ENCODE measurements at places on chromosomes 1 and 21. TPM values are rescaled to one million over a fixed set of nuclear protein-coding genes. Genes with fewer than 3 reads are reported as not detected.

DNA sequence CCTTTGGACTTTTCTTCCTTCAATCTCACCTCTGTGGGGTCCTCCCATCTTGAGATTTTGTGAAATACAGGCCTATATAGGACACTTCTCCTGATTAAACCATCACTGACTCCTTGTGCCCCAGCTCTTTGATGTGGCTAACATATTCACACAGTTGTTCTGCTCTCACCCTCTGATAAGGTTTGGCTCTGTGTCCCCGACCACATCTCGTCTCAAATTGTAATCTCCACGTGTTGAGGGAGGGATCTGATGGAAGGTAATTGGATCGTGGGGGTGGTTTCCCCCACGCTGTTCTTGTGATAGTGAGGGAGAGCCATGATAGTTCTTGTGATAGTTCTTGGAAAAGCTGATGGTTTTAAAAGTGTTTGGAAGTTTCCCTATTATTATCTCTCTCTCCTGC lies 19.7 kb downstream of the LRRC7 start:
- no peak for DNase-seq

DNA sequence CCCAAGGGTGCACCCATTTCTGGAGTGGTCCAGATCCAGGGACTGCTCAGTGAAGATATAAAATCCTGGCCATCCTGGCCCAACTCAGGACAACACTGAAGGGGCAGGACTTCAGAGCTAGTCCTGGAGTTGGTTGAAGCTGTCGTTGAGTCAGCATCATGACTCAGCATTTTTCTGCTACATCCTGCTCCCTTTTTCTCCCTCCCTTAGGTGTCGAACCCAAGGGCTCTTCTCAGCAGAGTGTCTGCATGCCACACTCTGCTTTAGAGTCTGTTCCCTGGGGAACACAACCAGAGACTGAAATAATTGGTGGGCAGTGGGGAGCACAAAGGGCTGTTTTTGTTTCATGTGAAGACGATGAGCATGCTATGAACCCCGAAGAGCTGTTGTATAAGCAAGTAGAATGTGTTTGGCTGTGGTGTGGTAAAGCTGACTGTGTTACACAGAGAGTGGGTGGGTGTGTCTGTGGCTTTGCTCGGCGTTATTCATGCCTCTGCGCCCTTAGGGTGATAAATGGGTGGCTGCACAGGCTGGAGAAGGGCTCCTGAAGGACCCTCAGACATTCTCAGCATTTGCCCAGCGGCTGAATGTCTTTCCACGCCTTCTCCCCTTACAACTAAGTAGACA lies 167.2 kb downstream of the CYYR1 start:
- DNase-seq, result no peak

DNA sequence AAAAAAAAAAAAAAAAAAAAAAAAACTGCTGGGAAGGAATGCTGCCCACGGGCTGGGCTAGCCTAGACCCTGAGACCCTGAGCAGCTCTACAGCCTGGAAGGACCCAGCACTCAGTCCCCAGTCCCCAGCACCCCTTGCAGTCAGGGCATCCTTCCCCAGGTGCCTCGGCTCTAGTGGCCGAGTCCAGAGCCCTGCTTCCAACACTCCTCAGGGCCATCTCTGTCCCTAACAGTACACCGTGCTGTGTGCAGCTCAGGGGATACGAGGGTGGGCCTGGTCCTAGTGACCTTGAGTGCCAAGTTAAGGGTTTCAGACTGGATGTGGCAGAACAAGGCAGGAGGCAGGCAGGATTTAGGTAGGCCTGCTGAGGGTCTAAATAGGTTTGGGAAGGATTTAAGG lies 50.2 kb upstream of the LRP8 start:
- no peak for DNase-seq

DNA sequence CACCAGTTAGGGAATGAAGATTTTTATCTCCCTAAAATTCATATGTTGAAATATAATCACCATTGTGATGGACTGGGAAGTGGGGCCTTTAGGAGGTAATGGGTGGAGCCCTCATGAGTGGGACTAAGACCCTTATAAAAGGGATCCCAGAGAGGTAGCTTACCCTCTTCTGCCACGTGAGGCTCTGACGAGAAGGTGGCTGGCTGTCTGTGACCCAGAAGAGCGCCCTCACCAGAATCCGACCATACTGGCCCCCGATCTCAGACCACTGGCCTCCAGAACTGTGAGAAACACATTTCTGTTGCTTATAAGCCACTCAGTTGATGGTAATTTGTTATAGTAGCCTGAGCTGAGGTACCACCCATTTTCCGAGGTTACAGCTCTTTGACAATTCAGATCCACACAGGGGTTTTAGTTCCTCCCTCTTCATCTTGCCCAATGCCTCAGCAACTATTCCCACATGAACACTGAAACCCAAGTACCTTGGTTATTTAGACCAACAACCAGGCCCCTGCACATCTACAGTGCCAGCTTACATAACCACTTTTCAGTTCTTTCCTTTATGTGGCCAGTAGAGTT lies 27.6 kb upstream of the HUNK start:
- no peak for DNase-seq

DNA sequence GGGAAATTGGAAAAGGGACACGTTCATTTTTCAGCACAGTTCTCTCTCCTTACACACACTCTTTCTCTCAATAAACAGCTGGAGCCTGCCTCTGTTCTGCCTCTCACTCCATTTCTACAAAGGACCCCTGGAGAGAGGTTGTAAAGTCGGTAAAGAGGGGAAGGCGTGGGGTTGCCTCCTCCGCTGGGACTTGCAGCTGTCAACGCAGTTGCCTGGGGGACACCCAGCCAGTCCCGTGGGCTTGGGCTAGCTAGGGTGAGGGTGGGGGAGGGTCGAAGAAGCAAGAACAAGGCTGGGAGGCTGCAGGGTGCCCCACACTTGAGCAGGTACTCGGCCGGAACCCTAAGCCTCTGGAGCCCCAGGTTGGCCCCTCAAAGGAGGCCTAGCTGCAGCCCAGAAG lies 27.6 kb downstream of the C1orf216 start:
- DNase-seq, result no peak

DNA sequence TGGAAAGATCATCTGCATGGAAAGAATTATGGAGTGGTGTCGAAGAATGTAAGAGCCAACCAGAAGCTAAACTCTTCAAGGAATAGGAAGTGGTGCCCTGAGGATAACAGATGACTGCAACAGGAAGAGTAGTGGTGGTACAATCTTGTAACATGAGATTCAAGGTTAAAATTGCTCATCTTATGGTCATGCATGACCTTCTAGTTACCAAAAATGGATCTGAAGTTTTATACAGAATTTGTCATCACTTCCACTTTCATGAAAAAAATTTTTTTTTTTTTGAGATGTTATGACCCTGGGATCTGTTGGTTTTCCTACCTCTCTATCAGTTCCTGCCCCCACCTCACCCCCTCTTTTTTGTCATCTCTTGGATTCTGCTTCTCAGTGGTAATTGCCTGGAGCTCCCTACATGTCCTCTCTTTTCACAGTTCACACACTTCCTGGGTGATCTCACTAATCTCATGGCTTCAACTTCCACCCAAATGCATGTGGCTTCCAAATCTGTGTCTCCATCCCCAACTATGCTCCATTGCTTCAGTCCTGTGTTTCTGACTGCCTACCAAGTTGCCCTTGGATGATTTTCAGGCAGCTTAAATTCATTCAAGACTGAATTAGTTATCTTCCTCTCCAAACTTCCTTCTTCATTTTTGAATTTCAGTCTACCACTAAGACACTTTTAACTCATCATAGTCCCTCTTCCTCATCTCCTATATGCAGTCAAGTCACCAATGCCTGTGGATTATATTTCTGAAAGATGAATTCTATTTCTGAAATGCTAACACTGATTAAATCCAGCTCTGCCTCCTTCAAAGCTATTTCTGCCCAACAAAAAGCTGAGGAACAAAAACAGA lies 48.4 kb downstream of the SLAMF6 start:
- no peak for DNase-seq

DNA sequence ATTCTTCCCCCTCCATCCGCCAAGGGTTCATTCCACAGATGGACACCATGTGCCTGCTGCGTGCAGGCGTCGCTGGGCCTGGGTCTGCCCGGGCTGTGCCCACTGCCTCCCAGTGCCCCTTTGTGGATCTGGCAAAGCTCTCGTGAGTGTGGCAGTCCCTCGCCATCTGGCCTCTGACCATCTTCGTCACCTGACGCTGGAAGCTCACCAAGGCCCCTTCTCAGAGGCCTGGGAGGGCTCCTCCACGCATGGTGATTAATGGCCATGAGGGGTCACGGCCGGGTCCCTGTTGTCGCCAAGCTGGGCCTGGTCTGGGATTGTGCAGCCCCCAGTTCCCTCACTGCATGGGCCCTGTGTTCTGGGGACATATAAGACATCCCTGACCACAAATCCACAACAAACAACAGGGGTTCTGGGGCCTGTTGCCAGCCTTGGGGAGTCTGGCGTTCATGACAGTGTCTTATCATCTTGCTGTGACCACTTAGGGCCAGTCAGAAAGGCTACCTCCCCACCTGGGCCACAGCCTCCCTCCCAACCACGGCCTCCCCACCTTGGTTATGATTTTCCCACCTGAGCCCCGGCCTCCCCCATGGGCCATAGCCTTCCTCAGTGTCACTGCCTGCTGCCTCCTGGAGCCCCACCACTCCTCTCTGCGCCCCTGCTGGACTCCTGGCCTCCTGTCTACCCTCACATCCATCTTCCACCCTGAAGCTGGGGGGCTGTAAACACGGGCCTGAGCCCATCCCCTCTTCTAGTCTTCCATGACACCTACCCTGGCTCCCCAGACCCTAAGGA lies 27.9 kb downstream of the SLC45A1 start:
- DNase-seq, result no peak

GRCh38 chr1:228821252-228821651 lies 86.0 kb downstream of the RHOU start:
- DNase-seq, result no peak

DNA sequence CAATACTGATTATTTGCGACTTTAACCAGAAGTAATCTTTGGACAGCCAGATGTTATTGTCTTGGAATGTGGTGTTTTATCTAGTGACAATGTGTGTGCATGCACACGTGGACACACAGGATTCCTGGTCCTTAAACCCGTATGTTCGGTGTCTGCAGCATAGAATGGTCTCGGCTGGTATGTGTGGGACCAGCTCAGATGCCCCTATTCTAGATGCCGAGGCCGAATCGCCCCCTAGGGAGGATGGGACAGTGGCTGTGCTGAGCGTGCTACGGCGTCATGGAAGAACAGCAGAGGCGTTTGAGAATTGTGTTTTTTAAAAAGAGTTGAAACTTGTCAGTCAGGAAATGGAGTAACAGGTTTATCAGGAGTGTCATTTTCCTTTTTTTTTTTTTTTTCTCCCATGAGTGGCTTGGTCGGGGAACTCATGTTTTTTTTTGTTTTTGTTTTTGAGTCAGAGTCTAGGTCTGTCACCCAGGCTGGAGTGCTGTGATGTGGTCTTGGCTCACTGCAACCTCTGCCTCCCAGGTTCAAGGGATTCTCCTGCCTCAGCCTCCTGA lies 30.1 kb downstream of the SKI start:
- no peak for DNase-seq

GRCh38 chr1:93033029-93033428 lies 46.1 kb upstream of the MTF2 start:
- DNase-seq, result no peak

DNA sequence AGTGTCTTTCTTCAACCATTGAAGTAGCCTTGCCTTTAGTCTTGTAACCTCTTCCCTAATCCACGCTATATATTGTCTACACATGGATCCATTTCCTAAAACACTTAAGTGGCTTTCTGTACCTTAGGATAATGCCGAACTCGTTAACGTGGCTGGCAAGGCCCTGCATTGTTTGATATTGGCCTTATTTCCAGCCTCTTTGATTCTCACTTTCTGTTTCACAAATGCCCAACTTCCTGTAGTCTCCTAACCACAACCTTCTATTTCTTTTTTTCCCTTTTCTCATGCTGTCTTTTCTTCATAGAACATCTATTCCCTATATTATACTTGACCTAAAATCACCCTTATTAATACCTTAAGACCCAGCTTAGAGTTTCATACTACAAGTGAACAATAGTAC lies 536.0 kb downstream of the LMO4 start:
- no peak for DNase-seq

DNA sequence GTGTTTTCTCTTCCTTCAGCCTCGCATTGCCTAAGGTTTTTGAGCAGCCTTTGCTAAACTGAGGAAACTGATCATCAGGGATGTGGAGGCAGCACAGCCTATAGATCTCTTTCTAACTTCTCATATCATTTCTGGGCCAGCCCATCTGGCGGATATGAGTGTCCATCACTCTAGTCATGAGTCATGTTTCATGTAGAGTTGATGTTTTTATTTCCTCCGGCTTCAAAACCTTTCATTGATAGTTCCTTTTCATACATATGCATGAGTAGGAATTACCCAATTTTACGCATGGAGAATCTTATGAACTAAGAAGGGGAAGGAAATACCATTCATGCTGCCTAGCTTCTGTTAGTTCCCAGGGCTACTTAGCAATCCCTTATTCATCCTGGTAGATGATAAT lies 66.3 kb downstream of the SPATA46 start:
- no peak for DNase-seq

- DNase-seq, result no peak
Observed at GRCh38 chr1:231679109-231679508, 52.5 kb downstream of the DISC1 start.

DNA sequence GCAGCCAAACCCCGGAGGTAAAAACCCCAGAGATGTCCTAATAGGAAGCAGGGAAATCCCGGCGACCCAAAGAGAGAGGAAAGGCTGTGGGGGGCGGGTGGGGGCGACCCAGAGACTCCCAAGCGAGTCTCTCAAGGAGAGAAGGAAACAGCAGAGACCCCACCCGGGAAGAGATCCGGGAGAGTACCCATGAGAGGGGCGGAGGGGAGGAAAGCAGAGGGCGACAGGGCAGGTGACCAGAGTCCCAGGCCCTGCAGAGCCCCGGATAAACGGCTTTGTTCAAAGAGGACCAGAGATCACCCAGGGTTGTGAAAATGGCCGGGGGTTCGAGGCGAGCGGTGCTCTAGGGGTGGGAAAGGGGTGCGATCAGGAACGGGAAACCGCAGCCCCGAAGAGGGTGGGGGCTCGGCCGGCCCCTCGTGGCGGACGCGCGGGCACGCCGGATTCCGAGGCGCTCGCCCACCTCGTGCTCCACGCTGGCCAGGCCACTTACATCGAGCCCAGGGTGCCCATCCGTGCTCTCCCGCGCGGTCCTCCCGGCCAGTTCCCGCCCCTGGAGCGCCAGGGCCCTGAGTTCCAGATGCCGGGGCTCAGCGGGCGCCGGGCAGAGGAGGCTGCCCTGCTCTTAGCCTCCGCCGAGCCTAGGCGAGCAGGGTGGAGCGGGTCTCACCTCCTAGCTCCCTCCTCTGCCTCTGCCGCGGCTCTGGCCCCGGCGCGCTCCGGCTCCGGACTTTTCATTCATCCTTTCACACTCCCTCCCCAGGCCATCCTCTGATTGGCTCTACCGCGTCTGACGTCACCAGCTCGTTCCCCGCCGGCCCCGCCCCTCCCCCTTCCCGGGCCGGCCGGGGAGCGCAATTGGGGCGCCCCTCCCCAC lies 52.3 kb downstream of the RHBG start:
- DNase-seq, result peak; percentile 61

KCNA3 gene
- total RNA-seq, result 1.2 TPM

MPL gene
- total RNA-seq, result 0.36 TPM

RIMKLA gene
- total RNA-seq, result 0.12 TPM

ALPL gene
- 52.8 TPM for total RNA-seq
